ENCODE measurements at places on chromosomes 1 and 21.

DNA sequence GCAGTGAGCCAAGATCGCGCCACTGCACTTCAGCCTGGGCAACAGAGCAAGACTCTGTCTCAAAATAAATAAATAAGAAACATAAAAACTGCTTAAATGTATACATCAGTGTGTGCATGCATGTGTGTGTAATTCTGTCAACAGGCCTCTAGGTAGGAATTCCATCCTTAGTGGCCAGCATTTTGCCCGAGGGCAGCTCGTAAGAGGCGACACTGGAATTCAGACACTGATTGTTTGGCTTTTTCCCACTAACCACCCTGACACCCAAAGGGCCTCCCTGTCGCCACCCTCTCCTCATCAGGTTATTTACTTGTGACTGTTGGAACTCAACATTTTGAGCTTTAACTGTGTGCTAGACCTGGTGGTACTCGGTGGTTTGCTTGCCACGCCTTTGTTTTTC is 64.0 kb upstream of the KIF1B start:
- no peak for DNase-seq

DNA sequence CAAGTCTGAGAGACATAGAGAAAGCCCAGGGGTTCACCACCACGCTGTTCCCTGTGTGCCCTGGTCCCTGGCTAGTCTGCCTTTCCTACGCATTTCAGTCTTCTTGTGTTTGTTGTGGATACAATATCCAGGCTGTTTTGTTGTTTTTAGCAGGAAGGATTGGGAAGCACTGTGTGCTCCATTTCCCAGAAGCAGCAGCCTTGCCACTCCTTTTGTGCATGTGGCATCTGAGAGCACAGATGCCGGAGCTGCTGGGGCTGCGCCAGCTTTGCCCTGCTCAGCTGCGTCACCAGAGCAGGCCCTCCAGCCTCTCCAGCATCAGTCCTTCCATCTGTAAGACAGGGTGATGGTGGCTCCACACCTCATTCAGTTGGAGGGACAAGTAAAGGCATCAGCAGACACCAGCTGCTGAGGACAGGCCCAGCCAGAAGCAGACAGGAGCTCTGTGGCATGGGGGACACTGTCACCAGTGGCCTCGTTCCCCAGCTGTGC is 94.4 kb upstream of the COL6A1 start:
- no peak for DNase-seq

GRCh38 chr1:204650911-204651570 is 34.5 kb downstream of the LRRN2 start:
- DNase-seq: no peak

- DNase-seq: no peak
Measured at GRCh38 chr1:192652159-192652558, 16.2 kb downstream of the RGS13 start.

GRCh38 chr1:227938911-227939790 is 8.6 kb downstream of the WNT9A start:
- no peak for DNase-seq

All from stimulated activated CD4-positive, alpha-beta T cell treated with anti-CD3 and anti-CD28 coated beads, TNF-alpha, amount 100 ng/mL, for 1 hour (primary cell).